Amygdala (tissue), 56 donors: ENCODE measurements at places on chromosomes 6 and 20.
A peak's percentile ranks its signal among the peaks of the same experiment; 100 is the strongest.

DNA sequence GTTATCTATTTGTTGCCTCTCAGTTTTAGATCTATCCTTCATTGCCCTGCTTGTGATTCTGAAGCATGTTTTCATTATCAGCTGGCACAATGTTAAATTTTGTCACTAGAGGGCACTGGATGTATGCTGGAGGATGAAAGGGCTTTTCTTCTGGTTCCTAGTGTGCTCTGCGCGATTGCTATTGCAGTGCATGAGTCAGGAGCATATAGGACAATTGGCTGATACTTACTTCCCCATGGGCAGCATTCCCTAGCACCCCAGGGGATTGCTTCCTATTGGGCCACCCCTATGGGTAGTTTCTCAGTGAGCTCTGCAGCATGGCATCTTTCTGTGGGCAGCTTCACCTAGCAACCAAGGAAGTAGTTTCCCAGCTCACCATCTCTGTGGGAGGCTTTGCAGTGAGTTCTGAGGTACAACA lies 280.3 kb upstream of the SYNCRIP start:
- DNase-seq, result peak; percentile 4

GRCh38 chr20:41547221-41547620 lies 71.0 kb downstream of the CHD6 start:
- DNase-seq, result no peak

DNA sequence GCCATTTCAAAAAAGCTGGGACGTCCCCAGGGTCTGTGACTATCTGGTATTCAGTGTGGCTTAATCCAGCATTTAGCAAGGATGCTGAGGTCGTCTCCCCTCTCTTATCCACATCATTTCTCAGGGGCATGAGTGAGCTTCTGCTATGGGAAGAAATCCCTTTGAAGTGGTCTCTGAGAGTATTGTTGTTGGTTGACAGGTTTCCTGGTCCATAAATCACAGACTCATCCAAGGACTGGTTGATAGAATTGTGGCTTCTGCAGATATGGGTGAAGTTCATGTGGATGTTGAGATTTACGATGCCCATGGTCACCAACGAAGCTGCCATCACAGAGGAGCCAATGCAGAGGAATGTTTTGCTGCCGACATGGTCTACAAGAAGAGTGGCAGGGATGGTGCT lies 24.0 kb downstream of the SLC2A12 start:
- DNase-seq, result no peak

GRCh38 chr20:41279546-41280225 lies 37.8 kb downstream of the ZHX3 start:
- peak; percentile 42 for DNase-seq

DNA sequence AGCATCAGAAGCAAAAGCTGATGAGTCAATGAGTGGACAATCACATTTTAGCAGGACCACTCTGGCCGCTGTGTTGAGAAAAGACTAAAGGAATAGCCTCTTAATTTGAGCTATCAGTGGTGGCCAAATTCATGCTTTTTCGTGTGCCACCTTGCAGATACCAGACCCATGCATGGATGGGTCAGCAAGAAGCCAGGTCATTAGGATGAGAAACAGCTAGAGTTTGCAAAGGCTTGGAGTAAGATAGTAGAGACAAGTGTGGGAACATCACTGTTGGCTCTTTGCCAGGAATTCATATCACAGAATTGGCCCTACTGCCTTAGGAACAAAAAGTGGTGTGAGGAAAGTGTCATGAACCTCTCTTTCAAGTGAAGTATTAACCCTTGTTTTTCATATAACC lies 25.5 kb downstream of the MRAP2 start:
- no peak for DNase-seq

- no peak for DNase-seq
These were observed 1050.0 kb downstream of the EPHA7 start for GRCh38 chr6:92369309-92369708.

GRCh38 chr6:169240591-169241390 lies 12.9 kb downstream of the THBS2 start:
- no peak for DNase-seq

DNA sequence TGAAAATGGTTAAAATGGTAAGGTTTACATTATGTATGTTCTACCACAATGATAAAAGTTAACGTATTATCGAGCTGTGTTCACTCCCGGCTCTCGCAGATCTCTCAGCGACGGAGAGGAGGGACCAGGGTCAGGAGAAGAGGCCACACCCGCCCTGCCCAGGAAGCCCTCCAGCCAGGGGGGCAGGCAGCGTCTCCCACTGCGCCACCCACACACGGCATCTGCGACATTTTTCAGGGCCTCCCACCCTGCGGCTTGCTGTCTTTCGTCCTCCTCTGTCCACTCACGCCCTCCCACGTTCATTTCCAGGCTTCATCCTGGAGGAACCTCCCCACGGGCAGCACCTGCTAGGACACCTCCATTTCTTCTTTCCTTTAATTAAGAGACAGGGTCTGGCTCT lies 43.3 kb downstream of the ZBTB46 start:
- no peak for DNase-seq

- peak; percentile 13 for DNase-seq
These were observed 703 bp downstream of the EPHA7 start for GRCh38 chr6:93418408-93419303.

DNA sequence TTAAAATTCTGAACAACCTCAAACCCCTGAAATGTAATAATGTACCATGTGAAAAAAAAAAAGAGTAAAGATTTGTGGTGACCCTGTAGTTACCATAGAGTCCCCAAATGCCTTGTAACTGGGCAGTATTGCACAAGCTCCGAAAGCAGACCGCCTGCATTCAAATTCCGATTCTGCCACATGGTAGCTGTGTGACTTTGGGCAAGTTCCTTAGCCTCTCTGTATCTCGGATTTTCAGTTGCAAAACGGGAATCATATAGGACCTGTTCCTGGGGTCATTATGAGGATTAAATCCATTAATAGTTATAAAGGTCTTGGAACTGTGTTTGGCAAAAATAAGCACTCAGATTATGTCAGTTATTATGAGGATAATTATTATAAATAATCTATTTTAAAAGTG lies 43.6 kb downstream of the TSPYL4 start:
- DNase-seq, result no peak

- no peak for DNase-seq
These were observed 349.3 kb downstream of the SOX4 start for GRCh38 chr6:21942897-21943296.

GRCh38 chr20:62316331-62317166 lies 13.8 kb downstream of the ADRM1 start:
- DNase-seq, result no peak

- no peak for DNase-seq
These were observed 98.8 kb downstream of the SASH1 start for GRCh38 chr6:148441454-148441911.

DNA sequence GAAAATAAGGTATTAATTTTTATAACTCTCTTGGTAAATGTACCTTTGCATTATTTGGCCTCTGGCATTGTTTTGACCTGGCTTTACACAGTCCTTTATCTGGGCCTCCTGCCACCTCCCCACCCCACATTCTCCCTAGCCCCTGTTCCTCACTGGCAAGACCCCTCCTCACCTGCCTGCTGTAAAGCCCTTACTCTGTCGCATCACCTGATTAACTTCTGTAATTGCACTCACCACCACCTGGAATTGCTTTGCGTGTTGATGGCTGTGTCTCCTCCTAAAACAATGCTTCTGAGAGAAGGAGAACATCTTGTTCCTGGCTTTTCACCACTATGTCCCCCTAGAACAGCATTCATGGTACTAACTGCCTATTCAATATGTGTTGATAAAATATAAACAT lies 24.8 kb downstream of the SNX9 start:
- no peak for DNase-seq

- no peak for DNase-seq
These were observed 146.6 kb downstream of the ANKRD60 start for GRCh38 chr20:58081846-58082245.

- no peak for DNase-seq
These were observed 42.3 kb upstream of the MRPS10 start for GRCh38 chr6:42259841-42260395.

- no peak for DNase-seq
These were observed 2.9 kb upstream of the TUBB2B start for GRCh38 chr6:3230256-3230882.

DNA sequence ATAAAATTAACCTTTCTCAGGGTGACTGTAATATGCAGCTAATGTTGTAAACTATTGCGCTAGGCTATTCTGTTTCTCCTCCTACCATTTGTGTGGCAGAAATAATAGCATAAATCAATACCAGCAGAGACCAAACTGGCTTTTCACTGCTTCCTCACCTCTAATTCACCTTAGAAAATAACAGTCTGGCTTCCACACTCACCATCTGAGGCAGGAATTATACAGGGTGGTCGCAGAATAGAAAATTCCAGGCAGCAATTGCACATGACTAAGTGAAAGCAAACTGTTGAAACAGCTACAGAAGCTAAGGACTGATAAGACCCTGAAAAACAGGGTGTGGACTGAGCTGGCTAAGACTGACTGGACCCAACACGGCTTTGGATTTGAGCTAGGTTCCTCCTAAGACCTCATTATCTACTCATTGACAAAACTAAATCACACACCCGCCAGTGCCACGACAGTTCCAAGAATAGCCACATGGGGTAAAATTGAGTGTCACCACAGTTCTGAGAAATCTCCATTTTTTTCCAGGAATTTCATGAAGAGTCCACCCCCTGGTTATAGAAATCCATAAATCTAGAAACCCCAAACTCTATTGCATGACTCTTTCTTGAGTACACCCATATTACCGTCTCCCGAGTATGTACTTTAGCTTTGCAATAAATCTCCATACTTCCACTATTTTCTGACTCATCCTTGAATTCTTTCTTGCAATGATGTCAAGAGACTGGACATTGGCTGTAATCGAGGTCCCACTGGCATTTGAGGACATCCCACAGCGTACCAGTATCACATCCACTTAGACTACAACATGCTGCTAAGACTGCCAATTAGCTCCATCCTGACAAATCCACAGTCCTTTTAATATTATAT lies 60.9 kb upstream of the KCNQ5 start:
- no peak for DNase-seq

- DNase-seq, result no peak
These were observed 151.0 kb downstream of the VEGFA start for GRCh38 chr6:43921039-43921438.
